ENCODE measurements at places on chromosomes 7 and 10.

GRCh38 chr10:110947061-110947595 lies 27.7 kb downstream of the SHOC2 start:
- no peak for DNase-seq

DNA sequence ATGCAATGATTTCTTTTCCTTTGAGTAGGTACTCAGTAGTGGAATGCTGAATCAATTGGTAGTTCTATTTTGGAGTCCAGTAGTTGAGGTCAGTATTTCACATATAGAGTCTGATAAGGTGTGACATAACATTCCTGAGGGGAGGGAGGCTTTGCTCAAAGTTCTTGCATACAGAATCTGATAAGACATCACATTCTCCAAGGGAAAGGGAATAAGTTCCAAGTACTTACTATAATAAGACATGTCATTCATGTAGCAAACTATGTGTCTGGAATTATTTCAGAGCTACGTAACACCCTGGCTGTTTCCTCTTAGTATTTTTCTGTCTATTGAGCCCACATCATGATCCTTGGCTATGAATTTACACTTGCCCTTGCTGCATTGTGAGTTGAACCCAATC lies 74.3 kb upstream of the POM121L12 start:
- no peak for DNase-seq

DNA sequence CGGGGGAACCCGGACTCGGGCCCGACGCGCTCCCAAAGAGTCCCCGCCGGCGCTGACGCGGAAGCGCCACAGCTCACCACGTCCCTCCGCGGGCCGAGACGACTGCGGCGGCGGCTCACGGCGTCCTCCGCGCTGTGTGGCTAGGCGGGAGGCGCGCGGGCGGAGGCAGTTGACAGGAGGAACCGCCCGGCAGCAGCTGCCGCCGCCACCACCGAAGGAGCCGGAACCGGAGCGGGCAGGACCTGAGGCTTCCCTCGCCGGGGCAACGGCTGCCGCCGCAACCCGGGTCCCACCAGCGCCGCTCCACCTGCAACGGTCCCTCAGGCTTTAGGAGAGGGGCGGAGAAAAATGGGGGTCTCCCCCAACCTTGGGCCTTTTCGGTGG lies 334 bp downstream of the ZNF800 start:
- DNase-seq, result peak; percentile 69

- no peak for DNase-seq
Observed at GRCh38 chr7:41003611-41003940, 699.3 kb downstream of the INHBA start.

- no peak for DNase-seq
Observed at GRCh38 chr7:77282897-77283296, 83.3 kb upstream of the FGL2 start.

DNA sequence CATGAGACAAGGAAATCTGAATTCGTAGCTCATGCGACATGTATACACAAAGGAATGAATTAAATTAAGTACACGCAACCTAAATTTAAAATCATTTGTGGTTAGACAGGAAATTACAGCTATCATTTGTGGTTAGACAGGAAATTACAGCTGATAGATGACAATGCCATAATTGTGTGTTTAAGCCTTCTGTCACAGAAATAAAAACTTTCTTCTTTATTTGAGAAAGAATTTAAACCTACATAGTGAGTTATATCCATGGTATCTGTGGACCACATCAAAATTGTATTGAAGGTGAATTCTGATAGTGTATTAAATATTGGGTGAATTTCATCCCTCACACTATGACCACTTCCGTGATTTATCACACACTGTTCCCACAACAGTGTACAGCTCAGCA lies 362.9 kb downstream of the MAGI2 start:
- DNase-seq, result no peak

DNA sequence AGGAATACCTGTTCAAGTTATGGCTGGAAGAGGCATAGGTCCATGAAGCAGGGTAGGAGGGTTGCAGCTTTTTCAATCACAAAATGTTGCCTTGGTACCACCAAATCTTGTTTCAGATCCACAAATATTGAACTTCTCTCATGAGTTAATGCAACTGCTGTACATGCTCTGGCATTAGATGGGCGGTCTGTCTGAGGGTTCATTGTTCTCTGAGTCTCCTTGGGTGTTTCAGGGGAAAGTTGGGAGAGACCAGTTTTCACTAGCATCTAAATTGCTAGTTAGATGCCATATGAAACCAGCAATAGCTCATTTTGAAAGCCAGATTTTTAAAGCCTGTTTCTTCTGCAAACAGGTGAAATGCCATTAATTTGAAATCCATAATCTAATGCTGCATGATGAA lies 27.8 kb upstream of the ELMO1 start:
- no peak for DNase-seq

GRCh38 chr10:6095810-6096570 lies 7.2 kb downstream of the RBM17 start:
- DNase-seq, result no peak

- no peak for DNase-seq
Observed at GRCh38 chr10:64091897-64092296, 570.7 kb downstream of the REEP3 start.

DNA sequence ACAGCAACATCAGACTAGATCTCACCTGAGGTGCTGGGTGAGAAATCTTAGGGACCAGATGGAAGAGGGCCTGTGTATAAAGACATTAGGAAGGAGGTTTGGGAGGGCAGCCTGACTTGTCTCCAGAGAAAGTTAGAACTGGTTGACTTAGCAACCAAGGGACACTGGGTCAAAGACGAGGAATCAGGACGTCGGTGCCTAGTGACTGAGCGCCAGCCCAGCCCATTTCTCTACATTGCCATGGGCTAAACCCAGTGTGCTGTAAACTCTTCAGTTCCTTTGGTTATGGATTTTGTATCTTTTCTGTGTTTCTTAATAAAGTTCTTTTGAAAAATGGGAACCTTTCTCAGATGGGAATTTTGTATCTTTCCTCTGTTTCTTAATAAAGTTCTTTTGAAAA lies 12.3 kb downstream of the TRIM56 start:
- DNase-seq, result no peak

DNA sequence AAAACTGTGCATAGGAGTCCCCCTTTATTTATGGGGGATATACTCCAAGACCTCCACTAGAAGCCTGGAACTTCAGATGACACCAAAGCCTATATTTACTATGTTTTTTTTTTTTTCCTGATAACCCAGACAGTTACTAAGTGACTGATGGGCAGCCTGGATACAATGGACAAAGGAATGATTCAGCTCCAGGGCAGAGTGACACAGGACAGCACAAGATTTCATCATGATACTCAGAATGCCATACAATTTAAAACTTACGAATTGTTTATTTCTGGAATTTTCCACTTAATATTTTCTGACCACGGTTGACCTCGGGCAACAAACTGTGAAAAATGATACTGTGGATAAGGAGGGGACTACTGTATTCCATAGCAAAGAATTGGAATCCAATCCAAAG lies 843.6 kb downstream of the PCDH15 start:
- no peak for DNase-seq

GRCh38 chr10:128516180-128516579 lies 390.0 kb upstream of the MKI67 start:
- no peak for DNase-seq

- no peak for DNase-seq
Observed at GRCh38 chr7:47638679-47639315, 56.9 kb upstream of the TNS3 start.

- no peak for DNase-seq
Observed at GRCh38 chr7:116815041-116815440, 47.3 kb upstream of the CAPZA2 start.

GRCh38 chr7:108648989-108649388 lies 79.3 kb downstream of the DNAJB9 start:
- DNase-seq, result no peak

- DNase-seq, result no peak
Observed at GRCh38 chr10:58266826-58267712, 625 bp downstream of the IPMK start.

DNA sequence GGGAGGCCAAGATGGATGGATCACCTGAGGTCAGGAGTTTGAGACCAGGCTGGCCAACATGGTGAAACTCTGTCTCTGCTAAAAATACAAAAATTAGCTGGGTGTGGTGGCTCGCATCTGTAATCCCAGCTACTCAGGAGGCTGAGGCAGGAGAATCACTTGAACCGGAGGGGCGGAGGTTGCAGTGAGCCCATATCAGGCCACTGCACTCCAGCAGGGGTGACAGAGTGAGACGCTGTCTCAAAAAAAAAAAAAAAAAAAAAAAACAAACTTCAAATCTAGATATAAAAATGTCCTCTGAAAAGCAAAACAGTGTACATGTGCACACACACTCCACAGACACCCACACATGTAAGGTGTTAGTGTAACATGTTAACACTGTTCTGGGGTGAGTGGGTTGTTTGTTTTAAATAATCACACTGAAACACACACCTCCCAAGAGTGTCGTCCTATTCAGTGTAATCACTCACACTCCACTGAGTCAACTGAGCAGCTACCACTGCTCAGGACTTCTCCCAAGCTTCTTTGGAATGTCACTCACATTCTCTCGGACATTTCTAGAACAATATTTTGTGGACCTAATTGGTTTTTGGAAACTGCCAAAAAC lies 12.8 kb upstream of the RGS10 start:
- no peak for DNase-seq

GRCh38 chr7:13794581-13794980 lies 194.9 kb downstream of the ETV1 start:
- DNase-seq, result no peak

DNA sequence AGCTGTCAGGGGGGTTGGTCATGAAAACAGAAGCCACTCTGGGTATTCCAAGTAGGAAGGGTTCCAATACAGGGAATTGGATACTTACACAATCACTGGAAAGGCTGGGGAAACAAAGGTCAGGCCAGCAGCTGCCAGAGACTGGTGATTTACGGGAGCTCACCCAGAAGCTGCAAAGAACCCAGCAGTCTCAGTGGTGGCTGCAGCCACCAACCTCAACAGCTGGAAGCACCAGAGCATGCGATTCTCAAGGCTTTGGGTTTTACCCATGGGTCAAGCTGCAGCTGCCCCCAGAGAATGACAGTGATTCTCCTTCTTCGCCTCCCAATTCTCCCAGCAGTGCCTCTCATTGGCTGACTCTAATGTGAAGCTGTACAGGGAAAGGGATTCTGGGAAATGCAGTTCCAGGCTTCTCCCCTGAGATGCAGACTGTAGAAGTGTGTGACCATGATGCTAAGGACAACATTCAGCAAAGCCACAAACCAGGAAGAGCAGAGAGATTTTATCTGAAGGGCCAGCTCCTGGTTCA lies 107.2 kb upstream of the TCF7L2 start:
- no peak for DNase-seq

DNA sequence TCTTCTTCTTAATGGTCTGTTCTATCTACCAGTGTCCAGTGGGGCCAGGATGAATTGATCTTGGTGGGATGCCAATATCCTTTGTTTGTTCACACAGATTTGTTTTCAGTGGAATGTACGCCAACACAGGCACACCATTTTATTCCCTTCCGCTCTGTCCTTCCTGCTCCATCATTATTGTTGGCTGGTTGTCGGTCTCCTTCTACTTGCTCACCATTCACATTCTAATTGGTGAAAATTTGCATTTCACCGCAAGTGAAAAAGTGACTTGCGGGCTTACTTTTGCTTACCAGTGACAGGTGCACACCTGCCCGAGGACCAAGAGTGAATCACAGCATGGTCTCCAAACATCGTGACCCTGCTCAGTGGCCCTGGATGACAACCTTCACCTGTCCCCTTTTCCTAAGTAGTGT lies 148.3 kb downstream of the NOC3L start:
- DNase-seq, result no peak

- no peak for DNase-seq
Observed at GRCh38 chr10:12390733-12391132, 41.4 kb downstream of the CAMK1D start.

DNA sequence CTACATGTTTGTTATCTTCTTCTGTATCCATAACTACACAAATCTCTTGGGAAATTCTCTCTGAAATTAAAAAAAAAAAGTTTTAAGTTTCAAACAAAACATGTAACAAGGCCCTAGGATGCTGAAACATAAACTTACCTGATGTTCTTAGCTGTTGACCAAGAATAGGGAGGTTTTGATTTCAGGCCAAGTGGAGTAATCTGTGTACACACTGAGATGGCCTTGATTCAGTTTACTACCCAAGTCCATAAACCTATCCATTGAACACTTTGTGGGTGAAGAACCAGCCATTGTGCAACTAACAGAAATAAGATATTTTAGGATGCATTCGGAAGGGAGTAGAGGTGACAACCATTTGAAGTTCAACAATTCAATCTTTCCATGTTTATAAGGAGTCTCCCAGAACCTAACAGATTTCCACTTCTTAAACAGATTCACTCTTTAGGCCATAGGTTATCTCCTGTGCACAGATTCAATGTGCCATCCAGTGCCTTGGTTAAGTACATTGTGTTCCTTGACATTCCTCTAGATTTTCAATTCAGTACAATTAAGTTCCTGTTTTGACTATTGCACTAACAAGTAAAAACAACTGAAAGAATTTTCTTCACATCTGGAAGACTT lies 143.1 kb downstream of the CRPPA start:
- DNase-seq, result no peak

- DNase-seq, result no peak
Observed at GRCh38 chr7:155284496-155285274, 13.0 kb upstream of the INSIG1 start.

DNA sequence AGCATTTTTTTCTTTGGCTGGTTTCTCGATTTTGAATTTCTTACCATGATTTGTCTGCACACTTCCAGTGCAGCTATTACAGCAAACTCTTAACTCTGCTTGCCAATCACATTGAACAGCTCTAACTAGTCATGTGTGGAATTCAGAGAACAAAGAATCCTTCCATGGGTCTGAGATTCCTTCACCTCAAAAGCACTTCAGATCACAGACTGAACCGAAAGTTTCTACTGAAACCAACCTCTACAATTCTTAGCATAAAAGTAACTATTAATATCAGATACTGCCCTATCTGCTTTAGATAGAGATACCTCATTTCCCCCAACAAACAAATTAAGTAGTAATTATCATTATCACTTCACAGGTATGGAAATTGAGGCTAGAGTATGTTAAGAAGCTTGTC lies 56.5 kb upstream of the SP4 start:
- DNase-seq, result no peak

DNA sequence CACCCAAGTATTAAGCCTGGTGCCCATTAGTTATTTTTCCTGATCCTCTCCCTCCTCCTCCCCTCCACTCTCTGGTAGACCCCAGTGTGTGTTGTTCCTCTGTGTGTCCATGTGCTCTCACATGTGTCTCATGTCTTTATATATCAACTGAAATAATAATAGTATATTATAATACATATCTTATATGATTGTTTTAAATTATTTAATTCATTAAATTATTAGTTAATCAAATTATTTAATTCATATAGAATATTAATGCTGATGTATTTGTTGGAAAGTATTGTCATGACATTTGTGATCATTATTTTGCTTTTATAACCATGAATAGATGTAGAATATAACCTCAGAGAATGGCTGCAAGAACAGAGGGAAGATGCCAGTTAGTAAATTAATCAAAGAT lies 647.5 kb downstream of the SORCS3 start:
- DNase-seq, result no peak
